ENCODE measurements at places on chromosomes 1 and 21.
A peak's percentile ranks its signal among the peaks of the same experiment; 100 is the strongest.

DNA sequence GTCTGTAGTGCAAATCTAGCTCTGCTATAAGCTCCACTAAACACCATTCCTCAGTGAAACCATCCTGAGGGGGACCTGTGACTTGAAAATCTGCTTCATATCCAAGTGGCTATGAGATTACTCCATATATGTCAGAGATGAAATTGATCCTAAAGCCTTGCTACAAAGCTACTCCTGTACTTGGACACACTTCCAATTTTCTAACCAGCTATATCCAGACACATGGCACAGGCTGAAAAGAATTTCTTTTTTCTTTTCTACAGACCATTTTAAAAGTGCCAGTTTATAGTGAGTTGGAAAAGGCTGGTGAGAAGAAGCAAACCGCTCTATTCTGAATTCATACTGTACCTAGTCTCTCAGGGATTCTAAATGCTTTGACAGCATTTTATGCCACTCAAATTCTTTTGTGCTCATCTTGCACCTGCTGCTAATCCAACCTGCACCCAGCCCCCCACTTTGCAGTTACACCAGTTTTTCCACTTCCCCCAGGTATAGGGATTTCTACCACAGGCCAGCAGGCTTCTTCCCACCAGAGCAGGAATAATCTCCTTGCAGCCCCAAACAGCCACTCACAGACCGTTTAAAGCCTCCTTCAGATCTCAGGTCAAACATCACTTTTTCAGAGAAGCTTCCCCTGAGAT lies 112.5 kb downstream of the RERE start:
- DNase-seq: no peak

DNA sequence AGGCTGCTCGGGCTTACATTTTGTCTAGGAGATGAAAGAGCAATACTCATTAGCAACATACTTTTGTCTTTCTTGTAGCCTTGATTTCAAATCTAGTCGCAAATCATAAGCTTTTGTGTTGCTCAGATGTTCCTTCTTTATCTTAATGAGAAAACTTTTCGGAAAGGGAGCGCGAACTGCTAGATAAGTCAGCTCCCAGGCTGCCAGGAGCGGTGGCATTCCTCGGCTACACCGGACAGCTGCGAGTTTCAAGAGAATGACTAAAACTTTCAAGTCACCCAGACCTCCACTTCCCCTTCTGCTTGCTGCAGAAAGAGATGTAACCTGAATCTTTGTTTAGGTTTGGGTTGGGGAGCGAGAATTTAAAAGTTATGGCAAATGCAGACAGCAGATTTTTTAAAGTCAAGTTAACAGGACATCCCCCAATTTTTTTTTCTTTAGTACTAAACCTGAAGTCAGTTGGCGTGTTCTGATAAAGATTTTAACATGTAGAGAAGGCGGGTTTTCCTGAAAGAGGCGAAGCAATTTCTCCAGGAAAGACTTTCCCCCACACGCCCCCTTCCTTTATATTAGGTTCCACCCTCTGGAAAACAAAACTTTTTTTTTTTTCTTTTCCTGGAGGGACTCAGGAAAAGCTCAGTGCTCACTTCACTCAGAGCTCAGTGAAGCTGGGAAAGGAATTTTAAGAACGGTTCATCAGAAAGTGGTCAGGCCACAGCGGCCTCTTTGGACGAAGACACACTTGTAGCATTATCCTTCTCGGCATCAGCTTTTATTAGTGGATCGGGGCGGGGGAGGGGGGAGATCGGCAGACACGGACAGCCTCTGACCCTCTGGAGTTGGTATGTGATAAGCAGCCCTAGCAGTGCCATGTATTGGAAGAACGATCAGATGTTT lies at the start of gene LHX8:
LHX8 (plus strand) TSS at position 639 of the 897 bp plus-strand sequence. CDS start 2,227 bp downstream, outside the sequence.
- DNase-seq: no peak

DNA sequence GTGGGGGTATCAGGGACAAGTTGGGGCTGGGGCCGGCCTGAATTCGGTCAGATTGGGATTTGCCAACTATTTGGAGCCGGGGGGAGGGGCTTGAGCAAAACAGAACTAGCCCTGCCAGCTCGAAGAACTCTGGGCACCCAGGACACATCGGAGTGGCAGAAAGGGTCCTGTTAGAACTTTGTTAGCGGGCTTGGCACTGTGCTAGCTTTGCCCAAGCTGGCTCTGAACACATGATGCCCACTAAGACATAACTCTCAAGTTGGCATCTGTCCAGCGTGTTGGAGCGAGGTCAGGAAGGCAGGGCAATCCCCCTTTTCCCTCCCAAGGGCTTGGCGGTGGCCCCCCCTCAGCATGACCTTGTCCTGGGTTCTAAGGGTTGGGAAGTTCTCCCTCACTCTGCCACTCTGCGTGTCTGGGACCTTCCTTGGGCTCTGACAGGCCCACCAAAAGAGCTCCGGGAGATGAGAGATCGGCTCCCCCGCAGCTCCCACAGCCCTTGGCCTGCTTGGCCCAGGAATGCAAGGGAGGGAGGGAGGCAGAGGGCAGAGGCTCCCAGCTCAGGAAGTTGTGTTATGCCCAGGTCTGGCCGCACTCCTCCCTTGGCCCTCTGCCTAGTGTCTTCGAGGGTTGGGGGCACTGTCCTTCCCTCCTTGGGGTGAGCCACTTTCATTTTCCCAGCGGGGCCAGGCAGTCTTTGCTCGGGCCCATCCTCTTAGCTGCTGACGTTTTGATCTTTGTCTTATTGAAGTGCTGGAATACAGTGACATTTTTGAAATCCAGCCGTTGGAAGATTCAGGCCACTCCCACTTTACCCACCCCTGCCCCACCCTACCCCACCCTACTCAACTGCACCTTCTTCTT lies 1.2 kb downstream of the LMNA start:
- peak; percentile 79 for DNase-seq

DNA sequence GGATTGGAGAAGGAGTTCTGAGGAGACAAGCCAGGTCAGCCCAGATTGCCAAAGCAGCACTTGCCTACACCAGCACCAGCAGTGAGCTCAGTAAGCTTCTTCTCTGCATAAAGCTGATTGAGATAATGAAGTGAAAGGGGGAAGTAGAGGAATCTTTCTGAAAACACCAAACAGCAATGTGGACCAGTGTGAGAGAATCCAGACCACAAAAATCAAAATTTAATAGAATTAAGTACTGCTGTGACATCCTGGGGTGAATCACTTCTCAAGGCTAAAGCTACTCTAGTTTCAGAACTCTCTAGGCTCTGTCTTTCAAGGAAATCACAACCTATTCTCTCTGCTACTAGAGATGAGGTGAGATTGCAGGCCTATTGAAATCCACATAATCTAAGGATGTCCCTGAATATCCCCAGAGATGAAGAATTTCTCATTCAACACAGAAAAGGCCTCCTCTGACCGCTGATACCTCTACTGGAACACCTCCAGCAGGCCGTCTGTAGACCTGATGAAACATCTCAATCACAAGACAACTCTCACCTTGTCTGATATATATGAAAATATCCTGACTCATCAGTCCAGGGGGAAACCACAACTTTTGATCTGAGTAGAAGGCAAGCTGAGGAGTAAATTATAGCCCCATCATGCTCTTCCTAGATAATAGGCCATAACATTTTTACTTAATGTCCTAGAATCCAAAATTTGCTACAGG lies at the start of gene FCRL4:
FCRL4 (minus strand) TSS at position 127 of the 709 bp plus-strand sequence. CDS start 141 bp downstream, outside the sequence.
- no peak for DNase-seq

- peak; percentile 68 for DNase-seq
Observed at GRCh38 chr1:31421371-31422040, 8.5 kb downstream of the SERINC2 start.

DNA sequence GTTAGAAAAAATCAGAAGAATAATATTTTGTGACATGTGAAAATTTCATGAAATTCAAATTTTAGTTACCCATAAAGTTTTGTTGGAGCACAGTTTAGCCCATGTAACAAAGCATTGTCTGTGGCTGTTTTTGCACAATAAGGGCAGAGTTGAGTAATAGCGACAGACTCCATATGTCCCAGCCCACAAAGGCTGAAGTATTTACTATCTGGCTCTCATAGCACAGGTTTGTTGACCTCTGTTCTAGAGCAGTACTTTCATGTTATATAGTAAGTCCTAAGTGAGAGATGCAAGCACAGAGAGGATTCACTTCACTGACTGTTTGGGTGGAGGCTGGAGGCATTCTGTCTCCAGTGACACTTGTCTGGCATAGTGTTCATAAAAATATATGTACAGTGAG lies 6.8 kb downstream of the LAMC1 start:
- peak; percentile 71 for DNase-seq

- DNase-seq: peak; percentile 3
Observed at GRCh38 chr1:166133276-166133841, 33.4 kb downstream of the FAM78B start.

DNA sequence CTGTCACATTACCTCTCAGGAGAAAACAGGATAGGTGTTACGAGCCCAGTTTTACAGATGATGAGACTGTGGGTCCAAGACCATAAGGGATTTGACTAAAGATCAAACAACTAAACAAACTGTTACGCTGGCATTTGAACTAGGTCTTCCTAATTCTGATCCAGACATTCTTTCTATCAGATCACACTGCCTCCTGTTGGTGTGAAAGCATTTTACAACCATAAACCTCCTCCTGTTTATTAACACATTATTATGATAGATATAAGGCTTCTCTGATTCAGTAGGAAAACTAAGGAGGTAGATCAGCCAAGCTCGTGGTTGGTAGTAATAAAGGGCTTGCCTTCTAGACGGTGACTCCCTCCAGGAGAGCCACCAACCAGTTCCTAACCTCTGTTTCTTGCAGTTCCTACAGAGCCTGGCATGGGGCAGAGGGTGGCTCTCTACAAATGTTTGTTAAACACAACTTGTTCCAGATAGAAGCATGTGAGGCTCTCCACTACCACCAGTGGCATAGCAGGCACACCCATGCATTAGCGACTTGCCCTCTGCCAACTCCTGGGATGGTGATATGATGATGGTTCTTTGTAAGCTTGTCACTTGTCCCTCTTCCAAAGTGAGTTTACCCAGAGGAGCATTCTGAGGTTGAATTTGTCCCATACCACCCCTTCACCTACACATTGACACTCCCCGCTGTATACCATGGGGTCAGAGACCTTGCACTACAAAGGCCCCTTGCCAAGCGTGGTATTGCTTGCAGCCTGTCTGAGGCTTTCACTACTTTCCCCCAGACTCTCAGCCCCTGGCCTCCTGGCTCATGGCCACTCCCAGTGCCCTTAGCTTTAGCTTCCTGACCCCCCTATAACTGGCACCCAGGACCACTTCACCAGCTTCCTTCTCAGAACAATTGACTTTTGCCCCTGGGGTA lies 96.4 kb upstream of the HOOK1 start:
- DNase-seq: no peak

- peak; percentile 97 for DNase-seq
Observed at GRCh38 chr1:235067396-235068157, 61.1 kb downstream of the TOMM20 start.

DNA sequence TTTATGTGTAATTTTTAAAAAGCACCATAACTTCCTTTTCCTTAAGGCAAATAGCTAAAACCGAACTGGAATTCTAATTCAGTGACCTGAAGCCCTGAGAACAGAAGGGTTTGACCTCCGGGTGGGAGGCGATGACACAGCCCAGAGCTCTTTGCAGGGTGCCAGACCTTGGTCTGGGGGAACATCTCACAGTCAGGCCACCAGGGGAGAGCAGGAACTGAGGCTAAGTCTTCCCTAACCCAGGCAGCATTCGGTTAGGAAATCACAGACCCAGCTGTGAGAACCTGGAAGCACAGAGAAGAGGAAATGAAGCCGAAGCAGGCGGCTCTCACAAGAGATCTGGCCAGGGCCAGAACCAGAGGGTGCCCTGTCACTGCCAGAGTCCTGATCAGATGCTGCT lies 444.8 kb downstream of the TTLL7 start:
- DNase-seq: peak; percentile 20
